Stimulated activated CD4-positive, alpha-beta T cell treated with anti-CD3 and anti-CD28 coated beads, Interleukin-15, amount 100 ng/mL, for 1 hour (primary cell): ENCODE measurements at places on chromosomes 11 and 22.

- DNase-seq = no peak
Observed at GRCh38 chr11:46533396-46534100, 60.3 kb downstream of the AMBRA1 start.

DNA sequence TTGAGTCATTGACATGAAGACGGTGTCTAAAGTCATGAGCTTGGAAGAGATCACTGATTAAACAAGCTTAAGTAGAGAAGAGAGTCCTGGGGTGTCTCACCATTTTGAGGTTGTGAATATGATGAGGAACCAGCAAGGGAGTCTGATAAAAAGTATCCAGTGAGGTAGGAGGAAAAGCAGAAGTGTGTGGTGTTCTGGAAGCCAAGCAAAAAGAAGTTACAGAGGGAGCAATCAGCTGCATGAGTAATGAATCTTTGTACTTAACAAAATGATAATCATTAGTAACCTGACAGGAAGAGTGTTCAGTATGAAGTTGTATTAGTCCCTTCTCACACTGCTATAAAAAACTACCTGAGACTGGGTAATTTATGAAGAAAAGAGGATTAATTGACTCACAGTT lies 131.3 kb downstream of the C11orf87 start:
- DNase-seq = no peak

DNA sequence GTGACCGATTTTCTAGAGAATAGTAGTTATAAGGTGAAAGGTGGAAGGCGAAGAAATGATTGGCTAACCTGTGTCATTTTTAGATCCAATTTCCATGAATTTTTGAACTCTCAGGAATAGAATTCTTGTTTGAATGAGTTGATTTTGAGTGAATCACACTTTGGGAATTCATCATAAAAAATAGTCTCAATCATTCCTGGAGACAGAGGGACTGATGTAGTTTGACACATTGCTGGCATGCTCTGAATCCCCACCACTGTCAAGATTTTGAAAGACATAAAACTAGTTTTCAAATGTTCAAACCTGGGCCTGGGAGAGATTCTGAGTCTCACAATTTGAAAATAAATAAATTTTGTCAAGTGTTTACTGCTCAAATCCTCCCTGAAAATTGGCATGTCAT lies 861.4 kb upstream of the RAG2 start:
- no peak for DNase-seq

DNA sequence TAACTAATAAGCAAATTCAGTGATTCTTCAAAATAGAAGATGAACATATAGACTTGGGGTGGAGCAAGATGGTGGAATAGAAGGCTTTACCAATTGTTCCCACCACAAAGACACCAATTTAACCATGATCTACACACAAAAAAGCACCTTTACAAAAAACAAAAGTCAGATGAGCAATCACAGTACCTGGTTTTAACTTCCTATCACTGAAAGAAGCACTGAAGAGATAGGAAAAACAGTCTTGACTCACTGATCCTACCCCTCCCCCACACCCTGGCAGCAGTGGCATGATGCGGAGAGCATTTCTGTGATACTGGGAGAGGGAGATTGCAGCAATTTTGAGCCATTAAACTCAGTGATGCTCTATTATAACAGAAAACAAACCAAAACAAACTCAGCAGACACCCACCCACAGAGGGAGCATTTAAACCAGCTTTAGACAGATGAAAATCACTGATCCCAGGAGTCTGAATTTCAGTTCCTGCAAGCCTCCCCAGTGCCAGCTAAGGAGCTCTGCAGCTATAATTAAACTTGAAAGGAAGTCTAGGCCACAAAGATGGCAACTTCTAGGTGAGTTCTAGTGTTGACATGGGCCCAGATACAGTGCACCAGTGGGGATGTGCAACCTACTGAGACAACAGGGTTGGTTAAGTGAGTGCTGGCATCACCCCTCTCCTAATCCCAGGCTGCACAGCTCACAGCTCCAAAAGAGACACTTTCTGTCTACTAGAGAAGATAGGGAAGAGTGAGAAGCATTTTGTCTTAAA lies 161.8 kb upstream of the GRIA4 start:
- no peak for DNase-seq

DNA sequence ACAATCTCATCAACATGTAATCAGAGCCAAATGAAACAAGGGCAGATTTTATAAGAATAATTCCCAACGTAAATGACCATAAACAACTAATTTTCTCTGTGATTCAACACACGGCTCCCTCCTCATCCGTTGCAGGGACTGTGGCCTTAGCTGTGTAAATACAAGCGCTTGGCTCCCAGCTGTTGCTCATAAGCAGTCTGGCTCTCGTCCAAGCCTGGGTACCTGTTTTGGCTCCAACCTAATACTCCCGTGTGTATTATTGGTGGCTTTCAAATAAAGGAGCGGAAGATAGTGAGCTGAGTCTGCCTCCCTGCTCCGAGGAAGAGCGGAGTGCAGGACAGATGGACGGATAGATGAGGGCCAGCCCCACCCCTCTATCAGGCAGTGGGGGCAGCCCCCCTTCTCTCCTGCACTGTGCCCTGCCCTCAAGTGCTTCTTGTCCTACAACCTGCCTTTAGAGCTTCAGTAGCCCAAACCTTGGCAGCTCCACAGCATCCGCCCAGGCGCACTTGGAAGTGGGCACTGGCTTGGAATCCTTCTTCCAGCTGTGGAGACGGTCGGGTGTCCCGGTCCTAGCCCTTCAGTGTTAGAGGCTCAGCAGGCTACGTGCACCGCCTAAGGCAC lies 670.9 kb downstream of the BRD1 start:
- DNase-seq = no peak

GRCh38 chr11:67648140-67648795 lies 2.3 kb downstream of the ACY3 start:
- DNase-seq = no peak

DNA sequence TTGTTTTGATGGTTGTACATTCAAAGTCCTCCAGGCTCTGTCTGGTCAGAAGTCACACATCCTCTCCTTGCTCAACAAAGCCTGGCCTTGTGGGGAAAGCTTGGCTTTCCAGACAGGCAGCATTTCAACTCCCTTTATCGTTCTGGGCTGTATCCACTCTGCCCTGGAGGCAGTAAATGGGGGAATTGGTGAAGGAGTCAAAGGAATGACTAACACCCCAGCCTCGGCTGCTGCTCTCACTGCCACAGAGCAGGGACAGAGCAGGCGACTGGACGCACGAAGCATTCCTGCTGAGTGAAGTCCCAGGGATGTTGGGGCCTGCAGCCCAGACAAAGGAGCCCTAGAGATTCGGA lies 52.8 kb downstream of the WNT11 start:
- DNase-seq = no peak

GRCh38 chr11:9893474-9893873 lies 229.6 kb downstream of the SWAP70 start:
- no peak for DNase-seq

DNA sequence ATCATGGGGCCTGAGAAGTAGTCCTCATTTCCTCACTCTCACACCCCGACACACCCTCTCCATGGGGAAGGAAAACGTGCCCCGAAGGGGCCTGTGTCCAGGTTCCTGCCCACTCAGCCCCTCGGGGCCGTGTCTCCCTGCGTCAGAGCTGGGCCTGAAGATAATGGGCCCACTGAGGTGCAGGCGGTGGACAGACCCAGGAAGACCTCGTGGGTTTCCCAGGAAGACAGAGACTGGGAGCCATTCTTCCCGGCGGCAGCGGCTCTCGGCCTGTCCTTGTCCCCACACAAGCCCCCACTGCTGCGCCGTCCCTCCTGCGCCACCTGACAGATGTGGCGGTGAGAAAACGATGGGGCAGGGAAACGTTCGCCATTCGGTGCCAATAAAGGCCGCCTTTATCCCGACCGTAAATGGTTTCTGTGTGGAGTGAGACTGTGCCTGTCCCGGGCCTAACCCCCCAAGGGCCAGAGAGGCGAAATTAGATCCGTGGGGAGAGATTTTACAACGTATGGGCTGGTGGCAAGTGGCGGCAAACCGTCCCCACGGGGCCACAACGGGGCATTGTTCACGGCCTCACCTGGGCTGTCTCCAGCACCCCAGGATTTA lies 89.0 kb downstream of the CDKN1C start:
- no peak for DNase-seq

DNA sequence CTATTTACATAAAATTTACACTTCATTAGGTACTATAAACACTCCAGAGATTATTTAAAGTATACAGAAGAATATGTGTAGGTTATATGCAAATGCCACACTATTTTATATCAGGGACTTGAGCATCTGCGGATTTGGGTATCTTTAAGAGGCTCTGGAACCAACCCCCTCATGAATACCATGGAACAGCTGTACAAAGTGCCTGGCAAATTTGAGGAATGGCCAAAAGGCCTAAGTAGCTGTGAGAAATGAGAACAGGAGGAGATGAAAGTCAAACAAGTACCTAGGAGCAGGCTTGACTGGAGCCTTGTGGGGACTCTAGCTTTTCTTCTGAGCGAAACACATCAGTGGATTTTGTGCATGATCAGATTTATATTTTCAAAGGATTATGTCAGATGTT lies 149.3 kb downstream of the RBFOX2 start:
- no peak for DNase-seq

GRCh38 chr22:26756675-26757293 lies 99.4 kb downstream of the MIAT start:
- DNase-seq = peak; percentile 17

DNA sequence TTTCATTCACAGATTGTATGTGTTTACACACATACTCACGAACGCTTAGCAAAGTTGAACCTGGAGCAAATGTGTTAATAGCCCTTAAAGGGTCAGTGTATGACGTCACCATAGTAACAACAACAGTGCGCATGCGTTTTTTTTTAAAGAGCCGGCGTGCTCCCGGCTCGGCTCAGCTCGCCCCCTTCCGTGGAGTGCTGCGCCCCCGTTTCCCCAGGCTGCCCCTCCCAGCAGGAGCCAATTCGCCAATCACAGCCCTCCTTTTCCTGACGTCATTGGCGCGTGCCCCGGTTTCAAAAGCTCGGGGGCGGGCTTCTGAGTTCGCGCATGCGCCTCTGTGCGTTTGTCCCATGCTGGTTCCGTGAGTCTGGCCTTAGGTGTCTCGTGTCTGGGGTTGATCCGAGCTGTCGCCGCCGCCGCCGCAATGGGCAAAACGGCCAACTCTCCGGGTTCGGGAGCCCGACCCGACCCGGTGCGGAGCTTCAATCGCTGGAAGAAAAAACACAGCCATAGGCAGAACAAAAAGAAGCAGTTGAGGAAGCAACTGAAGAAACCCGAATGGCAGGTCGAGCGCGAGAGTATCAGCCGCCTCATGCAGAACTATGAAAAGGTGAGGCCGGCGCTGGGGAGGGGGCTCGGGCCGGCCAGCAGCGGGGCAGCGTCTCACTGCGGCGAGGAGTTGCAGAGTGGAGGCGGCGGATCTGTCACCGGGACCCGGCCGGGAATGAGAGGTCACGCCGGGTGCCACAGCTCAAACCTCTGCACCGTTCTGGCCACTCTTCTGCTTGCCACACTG lies at the start of gene DDX10:
Gene DDX10, plus strand, starts transcription at position 340 of the 796 bp plus-strand sequence. Its CDS starts 85 bp downstream, at position 425.
- peak; percentile 94 for DNase-seq

GRCh38 chr11:111001986-111002611 lies 243.4 kb upstream of the POU2AF2 start:
- no peak for DNase-seq

- DNase-seq = no peak
Observed at GRCh38 chr11:22957786-22958185, 97.5 kb upstream of the CCDC179 start.

GRCh38 chr11:1928891-1929541 lies 9.5 kb downstream of the TNNT3 start:
- DNase-seq = no peak

- DNase-seq = no peak
Observed at GRCh38 chr11:112644410-112645131, 316.6 kb upstream of the NCAM1 start.

DNA sequence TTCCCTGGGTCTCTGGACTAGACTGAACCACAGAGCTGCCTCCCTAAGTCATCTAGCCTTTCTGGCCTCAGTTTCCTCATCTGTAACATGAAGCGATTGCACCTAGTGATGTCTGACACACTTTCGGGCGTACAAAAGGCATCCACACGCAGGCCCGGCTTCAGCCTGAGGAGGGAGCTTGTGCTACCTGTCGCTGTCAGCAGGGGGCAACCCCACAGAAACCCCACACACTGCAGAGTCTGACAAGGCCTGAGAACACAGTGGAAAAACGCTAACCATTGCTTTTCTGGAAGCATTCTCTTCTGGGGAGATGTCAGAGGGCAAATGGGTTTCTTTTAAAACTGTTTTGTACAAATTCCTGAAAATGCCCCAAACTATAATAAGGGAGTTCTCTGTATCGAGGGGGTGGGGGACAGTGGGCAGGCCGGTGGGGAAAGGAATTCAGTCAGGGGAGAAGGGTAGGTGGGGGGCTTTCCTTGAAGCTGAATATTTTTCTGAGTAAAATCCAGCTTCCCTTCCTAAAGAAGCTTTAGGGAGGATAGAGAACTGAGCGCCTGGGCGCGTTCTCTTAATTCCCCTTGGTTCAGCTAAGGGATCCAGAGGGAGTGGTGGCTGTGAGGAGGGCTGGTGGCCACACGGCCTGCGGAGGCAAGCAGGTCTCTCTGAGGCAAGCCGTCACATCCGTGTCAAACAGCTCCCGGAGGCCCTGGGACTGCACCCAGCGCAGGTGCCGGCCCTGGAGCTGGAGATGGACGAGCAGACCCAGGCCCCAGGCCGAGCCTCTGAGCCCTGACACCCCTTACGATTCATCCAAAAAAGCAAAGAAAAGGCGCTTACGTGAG lies 533 bp downstream of the ELF5 start:
- peak; percentile 25 for DNase-seq

GRCh38 chr11:72826191-72826941 lies 12.2 kb downstream of the ATG16L2 start:
- DNase-seq = no peak

DNA sequence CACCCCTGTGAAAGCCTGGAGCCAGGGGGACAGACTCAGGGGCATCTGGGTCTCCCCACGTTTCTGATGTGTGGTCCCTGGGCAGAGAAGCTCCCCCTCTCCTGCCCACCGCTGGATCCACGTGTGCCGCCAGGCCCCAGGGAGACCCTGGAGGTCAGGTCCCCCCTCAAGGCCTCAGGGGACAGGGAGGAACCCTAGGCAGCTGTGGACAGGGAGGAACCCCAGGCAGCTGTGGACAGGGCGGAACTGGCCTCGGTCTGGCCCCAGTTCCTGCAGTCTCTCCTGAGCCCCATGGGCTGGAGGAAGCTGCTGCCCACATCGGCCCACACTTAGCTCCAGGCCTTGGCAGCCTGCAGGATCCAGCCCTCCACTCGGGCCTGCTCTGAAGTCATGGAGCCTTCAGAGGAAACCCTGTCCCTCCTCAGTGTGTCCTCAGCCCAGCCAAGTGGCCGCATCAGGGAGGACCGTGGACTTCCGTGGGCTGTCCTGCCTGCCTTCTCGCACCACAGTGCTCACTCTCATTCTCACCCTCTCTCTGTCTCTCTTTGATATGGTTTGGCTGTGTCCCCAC lies 127.7 kb downstream of the BRD1 start:
- no peak for DNase-seq
